Left renal pelvis (tissue), 4 donors: ENCODE measurements at places on chromosomes 1 and 21. TPM values are rescaled to one million over a fixed set of nuclear protein-coding genes. Genes with fewer than 3 reads are reported as not detected.

Gene CADM3
- 0.93 TPM for polyA plus RNA-seq

Gene S100A7
- not detected for polyA plus RNA-seq

Gene CRYZL1
- 61.0 TPM for polyA plus RNA-seq

GRCh38 chr1:178126741-178127185 lies 32.9 kb downstream of the RASAL2 start:
- DNase-seq = no peak

DNA sequence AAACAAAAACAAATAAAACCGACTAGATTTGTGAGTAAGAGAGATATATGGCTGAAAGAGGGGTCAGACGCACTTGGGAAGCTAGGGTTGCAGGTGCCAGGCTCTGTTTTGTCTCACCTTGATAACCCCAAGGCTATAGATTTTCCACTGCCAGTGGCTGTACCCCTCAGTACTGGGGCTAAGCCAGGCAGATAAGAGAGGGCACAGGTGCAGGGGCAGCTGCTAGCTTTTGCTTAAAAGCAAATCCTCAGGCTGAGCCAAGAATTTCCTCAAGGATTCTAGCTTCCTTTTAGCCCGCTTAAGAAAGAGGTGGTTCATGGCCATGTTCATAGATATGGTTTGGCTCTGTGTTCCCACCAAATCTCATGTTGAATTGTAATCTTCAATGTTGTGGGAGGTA lies 57.9 kb downstream of the OVGP1 start:
- no peak for DNase-seq

GRCh38 chr1:211574705-211575104 lies 4.3 kb downstream of the SLC30A1 start:
- DNase-seq = no peak
